Caki2 (cell line): ENCODE measurements at places on chromosomes 11 and 22.

DNA sequence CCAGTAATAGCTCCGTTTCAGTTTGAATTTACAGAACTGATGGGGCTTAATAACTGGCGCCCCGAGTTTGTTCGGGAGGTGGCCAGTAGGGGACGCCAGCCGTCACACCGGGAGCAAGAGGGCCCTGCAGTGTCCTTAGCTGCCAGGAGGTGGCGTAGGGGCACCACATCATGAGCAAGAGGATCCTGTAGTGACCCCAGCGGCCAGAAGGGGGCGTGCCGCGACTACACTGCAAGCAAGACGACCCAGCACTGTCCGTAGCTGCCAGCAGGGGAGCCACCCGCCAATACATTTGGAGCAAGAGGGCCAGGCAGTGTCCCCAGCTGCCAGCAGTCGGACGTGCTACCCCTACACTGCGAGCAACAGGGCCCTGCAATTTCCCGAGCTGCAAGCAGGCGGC lies 663.7 kb upstream of the B3GAT1 start:
- DNase-seq: peak; percentile 36

GRCh38 chr22:44221710-44222475 lies 41.2 kb downstream of the PARVG start:
- DNase-seq: no peak

DNA sequence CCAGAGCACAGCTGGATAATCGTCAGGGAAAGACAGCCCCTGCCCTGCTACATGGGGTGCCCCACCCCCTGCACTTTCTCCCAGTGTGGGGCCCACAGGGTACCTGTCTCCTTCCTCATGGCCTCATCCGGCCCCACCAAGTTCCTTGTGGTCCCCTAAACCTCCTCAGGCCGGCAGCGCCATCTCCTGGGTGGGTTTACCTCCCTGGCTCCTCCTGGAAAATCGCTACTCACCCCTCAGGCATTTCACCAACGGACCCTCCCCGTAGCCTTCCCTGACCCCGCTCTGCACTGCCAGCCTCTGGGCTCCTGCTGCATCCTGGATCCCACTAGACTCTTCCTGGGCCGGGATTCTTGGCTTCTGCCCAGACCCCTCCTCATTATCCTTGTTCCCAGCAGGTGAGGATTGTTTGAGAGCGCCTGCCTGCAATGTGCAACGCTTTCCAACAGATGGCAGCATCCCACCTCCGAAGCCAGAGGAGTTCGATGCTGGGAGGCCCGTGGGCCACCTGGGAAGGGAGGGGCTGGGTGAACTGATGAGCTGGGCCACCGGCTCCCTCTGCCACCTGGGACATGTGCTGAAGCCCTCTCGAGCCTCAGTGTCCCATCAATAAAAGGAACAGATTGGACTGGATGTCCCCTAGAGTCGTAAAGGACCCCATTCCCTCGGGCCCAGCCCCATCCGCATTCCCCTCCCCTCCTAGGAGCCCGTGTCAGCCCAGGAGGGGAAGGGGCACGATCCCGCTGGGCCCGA lies 44.2 kb upstream of the TTLL12 start:
- DNase-seq: peak; percentile 44

DNA sequence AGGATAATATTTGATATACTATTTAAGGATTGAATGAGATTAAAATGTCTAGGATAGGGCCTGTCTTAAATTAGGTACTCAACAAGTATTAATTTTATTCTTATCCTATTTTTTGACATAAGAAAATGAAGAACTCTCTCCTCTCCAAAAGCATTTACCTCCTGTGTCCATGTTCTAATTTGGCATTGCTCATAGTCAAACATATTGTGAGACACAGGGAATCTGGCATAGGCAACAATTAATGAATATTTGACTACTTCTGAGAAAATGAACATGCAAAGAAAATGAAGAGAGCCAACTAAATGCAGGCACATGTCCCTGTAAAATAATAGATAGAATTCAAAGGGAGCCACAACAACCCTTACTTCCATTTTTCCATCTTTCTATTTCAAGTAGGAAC lies 198.5 kb upstream of the C11orf87 start:
- DNase-seq: no peak

DNA sequence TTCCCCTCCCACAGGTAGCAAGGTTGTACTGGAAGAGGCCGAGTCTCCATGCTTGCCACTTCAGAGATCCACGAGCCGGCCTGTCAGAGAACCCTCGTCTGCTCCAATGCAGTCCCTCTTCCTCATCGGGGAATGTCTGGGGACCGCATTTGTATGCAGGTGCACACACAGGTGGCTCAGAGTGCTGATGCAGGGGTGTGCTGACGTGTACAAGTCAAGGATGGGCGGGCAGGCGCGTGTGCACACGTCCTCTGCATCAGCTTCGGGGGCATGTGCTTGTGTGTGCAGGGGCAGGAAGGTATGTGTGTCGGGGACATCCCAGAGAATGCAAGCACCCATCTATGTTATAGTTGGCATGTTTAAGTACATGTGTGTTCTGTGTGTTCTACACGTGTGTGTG lies 49.4 kb downstream of the ELFN2 start:
- DNase-seq: no peak

DNA sequence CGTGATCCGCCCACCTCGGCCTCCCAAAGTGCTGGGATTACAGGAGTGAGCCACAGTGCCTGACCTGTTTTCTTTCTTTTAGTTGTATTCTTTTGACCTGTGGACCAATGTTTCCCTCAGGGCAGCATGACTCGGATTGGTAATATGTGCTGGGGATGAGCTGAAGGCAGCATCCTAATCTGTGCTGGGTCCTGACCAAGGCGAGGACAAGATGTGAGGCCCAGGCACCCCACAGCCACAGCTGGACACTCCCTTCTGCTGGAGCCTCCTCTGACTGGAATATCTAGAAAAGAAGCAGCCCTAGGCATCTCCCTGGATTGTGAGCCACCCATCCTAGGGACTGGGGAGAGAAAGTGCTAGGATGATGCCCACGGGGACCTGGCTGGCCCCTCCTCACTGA lies 105.4 kb downstream of the PDE2A start:
- no peak for DNase-seq

DNA sequence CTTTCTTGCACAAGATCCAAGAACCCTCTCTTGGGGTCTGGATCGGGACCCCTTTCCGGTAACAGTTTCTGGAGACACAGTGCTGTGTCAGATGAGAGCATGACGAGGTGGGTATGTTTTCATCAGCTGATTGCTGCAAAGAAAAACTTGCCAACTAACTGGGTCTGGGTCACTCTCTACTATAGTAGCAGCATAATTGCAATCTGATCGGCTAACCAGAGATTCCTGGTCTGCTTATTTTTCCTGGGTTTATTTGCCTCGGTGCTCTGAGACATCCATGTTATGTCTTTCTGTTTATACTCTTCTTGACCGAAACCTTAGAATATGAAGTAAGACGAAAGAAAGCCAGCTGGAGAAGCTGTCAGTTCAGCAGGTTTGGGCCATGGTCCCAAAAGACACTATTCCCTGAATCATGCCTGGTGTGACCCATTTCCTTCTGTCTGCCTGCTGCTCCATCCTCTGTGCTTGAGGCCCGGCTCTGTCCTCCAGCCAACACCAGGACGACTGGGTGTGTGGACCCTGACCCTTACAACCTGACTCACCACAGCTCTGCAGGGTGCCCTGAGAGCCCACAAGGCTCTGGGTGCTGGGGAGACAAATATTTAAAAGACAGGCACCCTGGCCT lies 24.1 kb upstream of the CLMP start:
- DNase-seq: no peak

- DNase-seq: no peak
These were observed 13.7 kb upstream of the CPT1A start for GRCh38 chr11:68855205-68855981.

DNA sequence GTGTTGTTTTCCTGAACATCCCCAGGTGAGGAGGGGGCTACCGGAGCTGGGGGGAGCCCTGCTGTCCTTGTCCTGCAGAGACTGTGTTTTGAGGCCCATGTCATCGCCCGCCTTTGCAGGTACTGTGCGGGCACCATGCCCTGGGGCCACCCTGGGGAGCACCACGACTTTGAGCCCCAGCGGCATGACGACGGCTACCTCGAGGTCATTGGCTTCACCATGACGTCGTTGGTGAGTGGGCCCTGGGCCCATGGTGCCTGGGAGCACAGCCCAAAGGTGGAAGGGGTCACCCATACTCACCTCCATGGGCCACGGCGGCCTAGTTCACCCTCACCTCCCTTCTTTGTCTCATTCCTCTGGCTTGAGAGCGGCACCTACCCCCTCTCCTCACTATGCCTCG lies 6.7 kb upstream of the MDK start:
- DNase-seq: no peak

- no peak for DNase-seq
These were observed 2.6 kb downstream of the LAMTOR1 start for GRCh38 chr11:72100462-72100861.

DNA sequence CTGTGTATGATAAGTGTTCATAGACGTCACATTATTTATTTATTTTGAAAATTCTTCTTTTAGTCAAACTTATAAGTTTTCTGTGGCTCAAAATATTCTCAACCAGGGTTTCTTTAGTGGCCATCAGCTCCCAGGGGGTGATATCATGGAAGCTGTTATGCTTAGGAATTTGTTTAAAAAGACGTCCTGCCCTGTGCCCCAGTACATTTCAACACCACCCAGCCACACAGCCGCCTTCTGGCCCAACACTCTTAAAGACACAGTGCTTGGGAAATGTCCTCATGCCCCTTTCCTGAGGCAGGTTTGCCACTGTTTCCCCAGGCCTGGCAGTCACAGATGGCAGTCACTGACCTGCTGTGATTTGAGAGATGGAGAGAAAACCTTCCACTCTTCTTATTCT lies 19.9 kb downstream of the TSKU start:
- no peak for DNase-seq

- DNase-seq: no peak
These were observed 227.1 kb downstream of the DDX10 start for GRCh38 chr11:108891909-108892511.

DNA sequence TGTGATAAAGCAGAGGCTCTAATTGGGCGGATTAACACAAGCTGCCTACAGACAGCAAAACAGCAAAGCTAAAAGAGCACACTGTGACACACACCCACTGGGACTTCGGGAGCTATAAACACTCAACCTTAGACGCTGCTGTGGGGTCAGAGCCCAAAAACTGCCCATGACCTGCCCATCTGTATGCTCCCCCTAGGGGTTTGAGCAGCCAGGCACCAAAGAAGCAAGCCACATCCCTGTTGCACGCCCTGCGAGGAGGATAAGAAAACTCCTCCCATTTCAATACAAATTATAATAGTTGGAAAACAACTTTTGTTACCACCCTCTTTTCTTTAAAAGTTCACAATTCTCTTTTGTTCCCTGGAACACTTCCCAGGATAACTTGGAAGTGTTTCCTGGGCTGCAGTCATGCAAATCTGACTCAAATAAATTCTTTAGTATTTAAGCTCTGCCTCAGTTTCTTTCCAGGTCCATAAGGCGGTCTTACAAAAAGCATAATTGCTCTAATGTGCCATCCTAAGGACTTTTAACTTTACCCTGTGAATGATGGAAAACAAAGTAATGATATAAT lies 86.4 kb downstream of the DLG2 start:
- DNase-seq: no peak

- DNase-seq: no peak
These were observed 2.3 kb downstream of the NAGA start for GRCh38 chr22:42068291-42068690.

DNA sequence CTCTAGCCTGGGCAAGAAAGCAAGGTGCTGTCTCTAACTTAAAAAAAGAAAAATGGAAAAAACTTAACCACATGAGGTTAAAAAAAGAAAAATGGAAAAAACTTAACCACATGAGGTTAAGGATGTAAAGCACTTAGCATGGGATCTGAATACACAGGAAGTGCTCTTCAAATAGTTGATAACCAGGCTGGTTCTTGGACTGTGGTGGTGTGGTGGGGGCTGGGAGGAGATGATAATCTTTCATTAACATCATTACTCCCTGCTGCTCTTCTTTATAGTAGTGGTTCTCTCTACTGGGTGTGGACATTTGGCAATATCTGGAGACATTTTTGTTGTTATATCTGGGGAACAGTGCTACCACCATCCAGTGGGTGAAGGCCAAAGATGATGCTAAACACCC lies 88.4 kb downstream of the TTC17 start:
- DNase-seq: no peak

DNA sequence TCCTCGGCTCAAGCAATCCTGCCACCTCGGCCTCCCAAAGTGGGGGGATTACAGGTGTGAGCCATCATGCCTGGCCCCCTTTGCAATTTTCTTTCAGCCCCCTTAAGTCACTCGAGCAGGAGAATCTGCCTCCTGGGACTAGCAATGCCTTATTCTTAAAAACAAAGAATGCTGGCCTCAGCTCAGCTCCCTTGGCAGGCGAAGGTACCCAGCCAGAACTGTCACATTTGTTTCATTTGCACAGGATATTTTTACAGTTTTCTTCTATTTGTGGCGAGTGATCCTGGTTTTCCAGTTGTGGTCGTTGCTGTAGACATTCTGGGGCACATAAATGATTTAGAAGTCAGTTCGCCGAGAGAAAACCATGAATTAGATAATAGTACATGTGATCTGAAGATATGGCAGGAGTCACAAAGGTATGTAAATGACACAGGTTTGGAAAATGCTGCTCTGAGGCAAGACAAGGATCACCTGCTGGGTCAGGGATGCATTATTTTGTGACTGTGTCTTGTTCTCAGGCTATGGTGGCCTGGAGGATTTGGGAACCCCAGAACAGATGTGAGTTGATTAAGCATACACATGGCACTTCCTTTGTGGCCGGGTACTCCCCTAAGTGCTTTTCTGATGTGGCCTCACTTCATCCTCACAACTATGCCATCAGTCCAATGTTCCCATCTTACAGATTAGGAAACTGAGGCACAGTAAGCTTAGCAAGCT lies 51.2 kb upstream of the SLC22A12 start:
- no peak for DNase-seq

DNA sequence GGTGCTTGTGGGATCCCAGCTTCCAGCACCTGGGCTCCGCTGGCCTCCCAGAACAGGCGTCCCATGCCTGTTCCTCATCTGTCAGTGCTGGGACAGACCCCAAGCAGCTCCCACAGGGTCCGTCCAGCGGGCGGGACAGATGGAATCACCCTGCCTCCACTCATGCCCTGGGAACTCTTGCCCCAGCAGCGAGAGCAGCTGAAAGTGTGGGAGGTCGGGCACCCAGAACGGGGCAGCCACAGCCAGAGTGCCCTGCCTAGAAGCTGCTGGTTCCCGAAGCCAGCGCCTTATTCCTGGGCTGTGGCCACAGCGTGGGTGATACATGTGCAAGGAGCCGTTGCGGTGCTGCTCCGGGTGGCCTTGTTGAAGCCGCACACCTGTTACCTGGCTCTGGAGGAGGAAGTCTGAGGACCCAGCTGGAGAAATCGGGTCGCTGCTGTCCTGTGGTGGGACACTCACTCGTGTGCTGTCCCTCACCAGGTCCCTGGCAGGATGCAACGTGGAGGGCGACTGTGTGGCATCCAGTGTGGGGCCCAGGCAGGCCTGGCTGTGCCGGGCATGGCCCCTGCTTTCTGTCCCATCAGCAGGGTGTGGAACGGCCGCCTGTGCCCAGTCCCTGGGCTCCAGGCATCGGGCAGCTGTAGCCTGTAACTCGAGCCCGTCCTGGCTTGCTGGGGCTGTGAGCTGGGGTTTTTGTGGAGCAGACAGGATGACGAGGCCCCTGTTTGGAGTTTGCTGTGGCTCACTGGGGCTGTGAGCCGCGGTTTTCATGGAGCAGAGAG lies 16.2 kb downstream of the GRAMD4 start:
- no peak for DNase-seq
